Renal cortex interstitium (tissue), 15 donors: ENCODE measurements at places on chromosomes 2 and 18.

DNA sequence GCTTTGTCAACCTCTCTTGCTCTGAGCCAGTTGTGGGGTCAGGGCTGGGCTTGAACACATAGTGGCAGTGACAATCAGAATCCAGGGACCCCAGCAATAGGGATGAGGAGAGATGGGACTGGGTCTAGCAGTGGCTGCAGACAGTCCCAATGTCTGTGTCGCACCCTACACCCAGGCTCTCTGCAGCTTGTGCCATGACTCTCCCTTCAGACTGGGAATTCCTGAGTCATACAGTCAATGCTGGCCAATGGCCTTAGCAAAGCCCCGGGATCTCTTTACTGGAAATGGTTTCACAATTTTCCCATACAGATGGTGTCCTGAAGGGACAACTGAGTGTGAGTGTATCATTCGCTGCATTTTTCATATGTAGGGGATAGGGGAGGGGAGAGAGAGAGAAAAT, 74.2 kb upstream of the CELF4 start:
- DNase-seq = no peak

DNA sequence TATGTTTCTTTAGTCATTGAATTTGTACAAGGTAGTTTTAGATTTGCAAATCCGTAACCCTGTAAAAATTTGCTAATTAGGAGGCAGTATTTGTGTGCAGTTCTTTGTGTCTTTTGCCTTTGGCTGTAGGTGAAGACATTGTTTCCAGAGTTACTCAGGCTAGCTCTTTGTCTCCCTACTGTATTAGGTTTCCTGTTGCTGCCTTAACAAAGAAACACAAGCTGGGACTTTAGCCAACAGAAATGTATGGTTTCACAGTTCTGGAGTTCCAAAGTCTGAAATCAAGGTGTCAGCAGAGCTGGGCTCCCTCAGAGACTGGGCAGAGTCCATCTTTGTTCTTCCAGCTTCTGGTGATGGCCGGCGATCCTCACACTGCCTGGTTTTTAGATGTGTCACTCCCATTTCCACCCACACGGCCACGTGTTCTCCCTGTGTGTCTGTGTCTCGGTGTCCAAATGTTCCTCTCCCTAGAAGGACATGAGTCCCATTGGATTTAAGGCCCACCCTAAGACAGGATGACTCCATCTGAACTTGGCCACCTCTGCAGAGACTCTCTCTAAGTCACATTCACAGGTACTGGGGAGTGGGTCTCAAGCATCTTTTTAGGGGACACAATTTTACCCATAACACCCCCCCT, 309.7 kb downstream of the GALR1 start:
- DNase-seq = no peak

- DNase-seq = no peak
These were observed 5.9 kb upstream of the TMSB10 start for GRCh38 chr2:84899304-84900204.

DNA sequence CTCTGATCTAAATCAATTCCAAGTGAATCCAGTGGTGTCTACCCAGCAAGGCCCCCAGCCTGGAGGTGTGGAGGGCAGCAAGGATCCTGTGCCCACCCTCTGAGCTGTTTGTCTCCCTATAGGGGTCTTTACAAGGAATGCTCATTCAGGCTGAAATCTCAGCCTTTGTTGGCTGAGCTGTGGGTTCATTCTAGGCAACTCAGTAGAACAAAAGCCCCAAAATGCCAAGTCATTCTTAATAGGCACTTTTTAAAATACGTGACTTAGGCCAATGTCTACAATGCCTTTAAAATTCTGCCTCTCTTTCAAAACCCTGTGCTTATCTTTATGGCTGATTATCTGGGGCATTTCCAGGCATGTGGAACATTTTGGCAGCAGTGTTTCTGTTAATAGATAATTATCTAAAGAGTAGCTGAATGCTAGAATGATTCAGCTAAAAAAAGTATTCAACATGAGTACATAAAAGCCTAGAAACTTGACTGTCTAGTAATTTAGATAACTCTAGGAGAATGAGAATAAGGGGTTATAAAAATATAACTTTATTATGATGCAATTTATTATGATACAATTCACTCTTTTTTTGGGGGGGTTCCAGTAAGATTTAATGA, 7.4 kb downstream of the UGT1A6 start:
- peak; percentile 15 for DNase-seq

- no peak for DNase-seq
These were observed 32.3 kb downstream of the EML6 start for GRCh38 chr2:54755641-54756326.

- DNase-seq = no peak
These were observed 139.3 kb upstream of the CTNNA2 start for GRCh38 chr2:79373358-79374130.

DNA sequence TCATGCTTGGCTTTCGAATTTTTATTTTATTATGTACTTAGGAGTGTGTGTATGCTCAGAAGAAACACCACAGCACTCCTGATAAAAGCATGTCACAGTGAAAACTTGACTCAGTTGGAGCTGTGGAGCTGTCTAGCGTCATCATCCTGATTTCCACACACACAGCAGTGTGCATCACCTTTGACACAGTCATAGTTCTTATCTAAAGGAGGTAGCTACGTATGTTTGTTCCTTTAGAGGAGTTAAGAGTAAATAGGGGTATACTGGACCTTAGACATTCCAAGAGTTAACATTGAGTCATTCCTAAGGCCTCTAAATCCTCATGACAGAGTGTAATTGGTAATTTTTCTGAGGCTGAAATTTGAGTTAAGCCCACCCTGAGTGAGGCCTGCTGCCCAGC, 96.9 kb downstream of the PHLPP1 start:
- DNase-seq = no peak

DNA sequence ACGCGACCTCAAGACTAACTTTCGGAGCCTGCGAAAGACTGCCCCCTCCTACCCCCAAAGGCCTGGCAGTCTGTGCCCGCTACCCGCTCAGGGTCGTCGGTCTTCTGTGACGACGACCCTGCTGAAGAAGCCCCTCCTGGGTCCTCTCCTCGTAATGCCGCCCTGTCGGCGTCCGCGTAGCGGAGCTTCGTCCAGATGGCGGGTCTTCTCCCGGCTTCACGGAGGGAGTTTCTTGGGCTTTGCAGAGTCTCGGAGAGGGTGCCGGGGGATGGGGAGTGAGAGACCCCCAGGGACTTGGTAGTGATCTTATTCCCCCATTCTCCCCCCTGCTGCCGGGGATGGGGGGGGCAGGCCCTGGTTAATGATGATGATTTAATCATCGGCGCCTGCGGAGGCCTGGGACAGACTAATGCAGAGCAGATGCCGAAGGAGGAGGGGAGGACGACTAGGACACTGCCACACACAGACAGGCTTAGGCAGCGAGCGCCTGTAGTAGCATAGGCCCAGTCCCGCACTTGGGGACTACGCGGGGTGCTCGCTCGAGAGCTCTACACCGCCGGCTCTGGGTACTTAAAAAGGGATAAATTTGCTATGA, 528 bp upstream of the PCGF1 start:
- no peak for DNase-seq

GRCh38 chr18:60809937-60810336, 437.4 kb upstream of the MC4R start:
- no peak for DNase-seq
